GM20000 (cell line): ENCODE measurements at places on chromosomes 6 and 20.

GRCh38 chr6:2885967-2886735 lies 17.0 kb downstream of the SERPINB9 start:
- DNase-seq, result no peak

- DNase-seq, result peak; percentile 17
Observed at GRCh38 chr20:57902473-57902872, 192.7 kb upstream of the PMEPA1 start.

DNA sequence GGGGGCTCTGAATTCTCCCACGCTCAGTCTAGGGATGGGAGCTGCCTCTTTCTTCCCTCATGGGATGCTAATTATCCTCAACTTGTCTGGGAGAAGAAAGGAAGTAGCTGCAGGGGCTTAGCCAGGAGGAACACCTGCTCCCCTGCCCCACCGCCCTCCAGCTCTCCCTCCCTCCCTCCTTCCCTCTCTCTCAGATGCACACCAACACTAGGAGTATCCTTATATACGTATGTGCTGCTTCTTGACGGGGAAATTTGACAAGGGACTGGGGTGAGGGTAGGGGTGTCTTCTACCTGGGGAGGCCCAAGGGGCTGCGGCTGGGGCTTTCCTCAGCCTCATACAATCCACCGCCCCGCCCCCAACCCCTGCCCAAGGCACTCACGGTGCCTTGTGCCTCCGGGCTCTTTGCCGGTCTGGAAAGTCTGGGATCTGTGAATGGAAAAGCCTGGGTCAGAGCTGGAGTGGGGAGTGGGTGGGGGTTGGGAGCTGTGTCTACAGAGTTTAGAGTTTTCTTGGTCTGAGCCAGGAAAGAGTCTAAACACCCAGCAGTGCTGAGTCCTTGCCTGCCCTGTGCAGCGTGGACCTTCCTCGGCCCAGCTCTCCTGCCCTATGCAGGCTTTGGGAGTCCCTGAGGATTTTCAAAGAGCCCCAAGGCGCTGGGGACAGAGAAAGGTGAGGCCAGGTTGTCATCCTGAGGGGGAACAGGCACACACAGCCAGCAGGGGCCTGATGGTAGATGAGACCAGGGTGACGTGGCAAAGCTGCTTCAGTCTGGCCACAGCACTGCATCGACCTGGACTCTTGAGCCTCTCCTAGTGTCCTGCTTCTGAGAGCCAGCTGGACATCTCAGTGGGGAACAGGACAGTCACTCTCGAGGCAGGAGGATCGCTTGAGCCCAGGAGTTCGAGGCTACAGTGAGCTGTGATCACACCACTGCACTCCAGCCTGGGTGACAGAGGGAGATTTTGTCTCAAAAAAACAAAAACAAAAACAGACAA lies 29.3 kb upstream of the EMILIN3 start:
- DNase-seq, result no peak

GRCh38 chr6:164897523-164898235 lies 411.7 kb downstream of the C6orf118 start:
- DNase-seq, result no peak

GRCh38 chr20:13125486-13125885 lies 95.6 kb upstream of the ISM1 start:
- no peak for DNase-seq

GRCh38 chr6:106156863-106157262 lies 70.7 kb downstream of the PRDM1 start:
- DNase-seq, result no peak

DNA sequence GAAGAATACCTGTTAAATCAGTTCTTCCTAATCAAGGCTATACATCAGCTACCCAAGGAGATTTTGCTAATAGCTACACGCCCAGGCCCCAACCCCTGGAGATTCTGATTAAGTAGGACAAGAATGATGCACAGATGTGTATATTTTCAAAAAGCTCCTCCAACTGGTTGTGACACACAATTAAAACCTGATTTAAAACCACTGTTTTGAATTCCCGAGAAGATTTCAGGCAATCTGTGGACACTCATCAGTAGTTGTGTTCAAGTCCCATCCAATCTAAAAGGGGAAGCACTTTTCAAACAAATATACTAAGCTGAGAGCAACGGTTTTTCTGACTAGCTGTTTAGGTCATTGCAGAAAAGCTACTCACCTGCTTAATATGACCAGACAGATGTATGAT lies 118.9 kb upstream of the NHSL1 start:
- no peak for DNase-seq

DNA sequence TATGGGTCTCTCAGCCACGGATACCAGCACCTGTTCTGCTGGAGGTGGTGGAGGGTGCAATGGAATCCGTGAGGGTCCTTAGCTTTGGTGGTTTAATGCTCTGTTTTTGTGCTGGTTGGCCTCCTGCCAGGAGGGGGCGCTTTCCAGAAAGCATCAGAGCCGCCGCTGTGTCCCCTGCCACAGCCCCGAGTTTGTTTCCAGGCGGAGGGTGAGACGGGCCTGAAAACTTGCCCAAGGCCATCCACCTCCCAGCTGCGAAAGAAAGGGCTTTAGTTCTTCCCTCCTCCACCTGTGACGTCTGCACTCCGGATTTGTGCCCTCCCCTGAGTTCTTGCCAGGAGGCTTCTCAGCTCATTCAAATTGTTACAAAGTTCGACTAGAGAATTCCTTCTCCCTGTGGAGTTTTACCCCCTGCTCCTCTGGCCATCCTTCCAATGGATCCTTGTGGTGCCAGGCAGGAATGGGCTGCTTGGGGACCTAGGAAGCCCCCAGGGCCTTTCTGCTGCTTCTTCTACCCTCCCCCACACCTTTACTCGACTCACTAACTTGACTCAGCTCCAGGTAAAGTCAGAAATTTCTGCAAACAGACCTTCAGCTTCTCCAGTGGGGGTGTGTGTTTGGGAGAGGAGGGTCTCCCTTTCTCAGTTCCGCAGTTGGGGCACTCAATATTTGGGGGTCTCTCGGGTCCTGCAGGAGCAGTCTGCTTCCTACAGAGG lies 873.7 kb downstream of the KIF16B start:
- no peak for DNase-seq

GRCh38 chr6:15357782-15358181 lies 111.9 kb downstream of the JARID2 start:
- no peak for DNase-seq

- DNase-seq, result no peak
Observed at GRCh38 chr6:153207617-153208016, 76.5 kb upstream of the RGS17 start.

- DNase-seq, result no peak
Observed at GRCh38 chr6:154367336-154367735, 10.7 kb upstream of the IPCEF1 start.

GRCh38 chr6:141439513-141439912 lies 693.2 kb upstream of the GJE1 start:
- DNase-seq, result no peak

GRCh38 chr6:35372633-35373032 lies 30.3 kb downstream of the PPARD start:
- no peak for DNase-seq
